WTC11 (cell line): ENCODE measurements at places on chromosomes 11 and 22.

DNA sequence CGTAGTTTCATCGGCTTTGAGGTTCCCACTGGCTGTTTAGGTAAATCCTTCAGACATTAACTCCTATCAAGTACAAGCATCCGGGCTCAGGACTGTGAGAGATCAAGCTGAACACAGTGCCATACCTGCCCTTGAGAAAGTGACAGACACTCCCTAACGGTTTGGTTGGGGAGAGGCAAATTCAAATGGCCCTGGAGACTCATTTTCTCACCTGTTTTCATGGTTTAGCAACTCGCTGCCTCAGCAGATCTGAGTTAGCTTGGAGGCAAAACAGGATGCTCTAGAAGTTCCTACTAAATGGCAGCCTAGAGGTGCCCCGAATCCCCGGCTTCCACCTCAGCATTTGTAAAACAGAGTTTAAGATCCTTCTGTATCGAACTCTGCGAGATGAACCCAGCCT, 3.6 kb upstream of the FBXO3 start:
- no peak for DNase-seq

- no peak for DNase-seq
Observed at GRCh38 chr22:24290459-24290858, 19.8 kb downstream of the SPECC1L start.

DNA sequence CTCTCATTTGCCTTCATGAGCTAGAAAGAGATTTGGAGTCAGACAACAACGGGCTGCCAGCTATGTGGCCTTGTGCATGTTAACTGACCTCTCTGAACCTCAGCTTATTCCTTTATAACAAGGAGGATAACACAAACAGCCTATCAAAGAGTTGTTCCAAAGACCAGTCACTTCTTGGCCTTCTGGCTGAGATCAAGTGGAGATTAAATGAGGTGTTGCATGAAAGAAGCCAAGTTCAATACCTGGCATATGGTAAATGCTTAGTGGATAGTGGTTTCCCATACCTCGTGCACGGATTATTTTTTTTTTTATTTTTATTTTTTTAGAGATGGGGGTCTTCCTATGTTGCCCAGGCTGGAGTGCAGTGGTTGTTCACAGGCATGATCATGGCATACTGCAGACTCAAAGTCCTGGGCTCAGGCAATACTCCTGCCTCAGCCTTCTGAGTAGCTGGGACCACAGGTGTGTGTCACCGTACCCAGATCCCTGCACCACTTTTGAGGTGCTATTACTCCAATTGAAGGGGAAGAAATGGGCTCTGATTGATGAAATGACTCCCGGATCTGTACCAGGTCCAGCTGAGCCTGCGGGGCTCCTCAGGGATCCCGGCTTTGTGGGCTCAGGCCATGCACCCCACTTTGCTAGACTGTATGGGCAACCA, 4.9 kb downstream of the LGALS1 start:
- DNase-seq, result no peak

DNA sequence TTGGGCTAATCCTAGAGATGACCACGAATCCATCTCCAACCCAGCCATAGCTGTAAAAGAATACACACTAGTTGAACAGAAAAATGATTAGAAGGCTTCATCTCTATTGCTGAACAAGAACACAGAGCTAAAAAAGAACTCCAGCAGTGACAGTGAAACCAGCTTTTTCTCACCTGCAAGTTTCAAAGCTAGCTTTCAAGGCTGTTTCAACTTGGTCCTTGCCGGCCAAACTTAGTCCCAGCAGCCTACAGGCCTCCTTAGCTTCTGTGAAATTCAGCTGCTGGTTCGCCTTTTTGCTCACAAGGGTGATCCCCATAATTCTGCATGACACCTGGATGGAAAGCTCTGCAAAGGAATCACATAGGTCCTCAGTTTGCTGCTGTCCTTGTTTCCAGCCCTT, 4.4 kb downstream of the LYVE1 start:
- no peak for DNase-seq

DNA sequence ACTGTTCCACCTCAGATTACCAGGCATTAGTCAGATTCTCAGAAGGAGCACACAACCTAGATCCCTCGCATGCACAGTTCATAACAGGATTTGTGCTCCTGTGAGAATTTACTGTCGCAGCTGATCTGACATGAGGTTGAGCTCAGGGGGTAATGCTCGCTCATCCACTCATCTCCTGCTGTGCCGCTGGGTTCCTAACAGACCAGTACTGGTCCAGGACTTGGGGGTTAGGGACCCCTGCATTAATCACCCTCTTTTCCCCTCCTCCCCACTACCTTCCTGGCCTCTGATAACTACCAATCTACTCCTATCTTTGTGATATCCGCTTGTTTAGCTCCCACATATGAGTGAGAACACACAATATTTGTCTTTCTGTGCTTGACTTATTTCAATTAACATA, 83.5 kb upstream of the FSHB start:
- DNase-seq, result peak; percentile 20

GRCh38 chr11:110323786-110324185, 27.4 kb upstream of the RDX start:
- no peak for DNase-seq

GRCh38 chr11:63595296-63595695, 18.9 kb downstream of the PLAAT3 start:
- no peak for DNase-seq

DNA sequence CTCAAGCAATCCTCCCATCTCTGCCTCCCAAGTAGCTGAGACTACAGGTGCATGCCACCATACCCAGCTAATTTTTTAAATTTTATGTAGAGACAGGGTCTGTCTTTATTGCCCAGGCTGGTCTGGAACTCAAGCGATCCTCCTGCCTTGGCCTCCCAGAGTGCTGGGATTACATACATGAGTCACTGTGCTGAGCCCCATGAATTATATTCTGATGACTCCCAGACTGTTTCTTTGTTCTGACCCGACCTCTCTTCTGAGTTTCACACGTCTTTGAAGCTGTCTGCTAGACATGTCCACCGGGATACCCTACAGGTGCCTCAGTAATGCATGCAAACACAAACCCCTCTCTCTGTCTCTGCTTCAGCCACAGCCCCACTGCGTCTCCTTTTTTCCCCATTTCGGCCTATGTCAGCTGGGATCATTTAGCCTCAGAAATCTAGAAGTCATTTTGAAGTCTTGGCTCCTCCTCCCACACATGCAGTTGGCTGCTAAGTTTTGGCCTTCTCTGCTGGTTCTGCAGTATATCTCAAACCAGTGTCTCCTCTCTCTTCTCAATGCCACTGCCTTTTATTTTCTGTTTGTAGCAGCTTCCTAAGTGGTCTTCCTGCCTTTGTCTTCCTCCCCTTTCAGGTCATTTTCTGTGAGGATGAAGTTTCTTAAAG, 4.8 kb downstream of the VPS26B start:
- DNase-seq, result no peak

DNA sequence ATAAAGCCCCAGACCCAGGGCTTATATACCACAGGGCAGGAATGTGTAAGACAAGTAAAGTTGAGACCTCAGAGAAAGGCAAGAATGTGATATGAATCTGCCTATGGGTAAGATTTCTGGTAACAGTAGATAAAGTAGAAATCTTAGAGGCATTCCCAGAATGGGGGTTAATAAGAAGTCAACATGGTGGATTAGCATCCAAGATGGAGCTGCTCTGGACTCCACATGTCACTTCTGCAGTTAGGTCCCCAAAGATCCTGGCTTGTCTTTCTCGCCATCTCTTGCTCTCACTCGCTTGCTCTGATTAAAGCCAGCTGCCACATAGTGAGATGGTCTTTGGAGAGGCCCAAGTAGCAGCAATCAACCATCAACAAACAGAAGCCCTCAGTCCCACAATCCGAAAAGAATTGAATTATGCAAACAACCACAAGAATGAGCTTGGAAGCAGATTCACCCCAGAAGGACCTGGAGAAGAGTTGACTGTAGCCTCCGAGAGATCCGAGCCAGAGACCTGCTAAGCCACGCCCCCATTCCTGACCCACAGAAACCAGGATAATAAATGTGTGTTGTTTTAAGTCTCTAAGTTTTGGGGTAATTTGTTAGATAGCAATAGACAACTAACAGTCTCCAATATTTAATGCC, 5.4 kb upstream of the C11orf86 start:
- DNase-seq, result no peak

DNA sequence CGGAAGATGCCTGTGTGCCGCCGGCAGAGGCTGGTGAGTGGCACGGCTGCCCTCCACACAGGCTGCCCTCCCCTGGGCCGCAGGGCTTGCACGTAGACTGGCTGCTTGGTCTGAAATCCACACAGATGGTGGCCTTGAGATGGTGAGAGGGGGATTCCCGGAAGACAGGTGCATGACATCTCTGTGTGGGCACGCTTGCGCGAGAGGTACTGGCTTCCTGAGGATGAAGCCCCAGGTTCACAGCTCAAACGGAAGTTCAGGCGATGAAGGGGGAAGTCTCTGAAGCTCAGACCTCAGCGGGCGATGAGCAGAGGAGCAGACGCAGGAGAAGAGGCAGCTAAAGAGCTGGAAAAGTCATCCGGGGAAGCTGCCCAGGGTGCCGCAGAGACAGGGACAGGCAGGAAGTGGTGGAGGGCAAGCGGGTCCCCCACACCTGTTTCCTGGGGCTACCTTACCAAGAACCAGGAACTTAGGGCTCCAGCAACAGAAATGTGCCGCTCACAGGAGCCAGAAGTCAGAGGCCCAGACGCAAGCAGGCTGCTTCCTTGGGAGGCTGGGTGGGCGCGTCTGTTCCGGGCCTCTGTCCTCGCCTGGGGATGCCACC, 7.2 kb downstream of the CRELD2 start:
- no peak for DNase-seq

- peak; percentile 65 for DNase-seq
Observed at GRCh38 chr22:45602824-45603595, 68.6 kb upstream of the ATXN10 start.

GRCh38 chr22:31846161-31847115, 92.6 kb downstream of the DEPDC5 start:
- peak; percentile 21 for DNase-seq

- no peak for DNase-seq
Observed at GRCh38 chr11:26905368-26905767, 88.5 kb upstream of the FIBIN start.

- no peak for DNase-seq
Observed at GRCh38 chr11:76798671-76799065, 15.5 kb downstream of the TSKU start.

GRCh38 chr11:12229450-12230229, 119.2 kb downstream of the MICAL2 start:
- no peak for DNase-seq

GRCh38 chr11:45448561-45448960, 162.4 kb upstream of the SYT13 start:
- DNase-seq, result no peak

GRCh38 chr22:32024796-32025195, 18.3 kb upstream of the SLC5A1 start:
- DNase-seq, result no peak

DNA sequence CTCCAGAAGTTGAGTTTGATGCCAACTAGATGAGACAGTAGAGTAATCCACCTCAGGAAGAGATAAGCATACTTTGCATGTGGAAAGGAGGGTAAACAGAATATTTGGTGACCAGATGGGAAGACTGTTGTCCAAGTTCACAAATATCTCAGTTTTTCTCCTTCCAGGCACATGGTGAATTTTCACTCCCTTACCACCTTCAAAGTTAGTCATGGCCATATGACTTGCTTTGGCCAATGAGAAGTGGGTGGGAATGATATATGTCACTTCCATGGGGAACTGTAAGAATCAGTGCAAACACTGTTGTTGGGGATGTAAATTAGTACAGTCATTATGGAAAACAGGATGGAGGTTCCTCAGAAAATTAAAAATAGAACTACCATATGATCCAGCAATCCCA, 105.8 kb downstream of the SPATA19 start:
- DNase-seq, result no peak

- DNase-seq, result no peak
Observed at GRCh38 chr11:117881217-117881616, 4.8 kb upstream of the FXYD6 start.
